NCI-H510A (cell line): ENCODE measurements at places on chromosomes 5 and 9.

DNA sequence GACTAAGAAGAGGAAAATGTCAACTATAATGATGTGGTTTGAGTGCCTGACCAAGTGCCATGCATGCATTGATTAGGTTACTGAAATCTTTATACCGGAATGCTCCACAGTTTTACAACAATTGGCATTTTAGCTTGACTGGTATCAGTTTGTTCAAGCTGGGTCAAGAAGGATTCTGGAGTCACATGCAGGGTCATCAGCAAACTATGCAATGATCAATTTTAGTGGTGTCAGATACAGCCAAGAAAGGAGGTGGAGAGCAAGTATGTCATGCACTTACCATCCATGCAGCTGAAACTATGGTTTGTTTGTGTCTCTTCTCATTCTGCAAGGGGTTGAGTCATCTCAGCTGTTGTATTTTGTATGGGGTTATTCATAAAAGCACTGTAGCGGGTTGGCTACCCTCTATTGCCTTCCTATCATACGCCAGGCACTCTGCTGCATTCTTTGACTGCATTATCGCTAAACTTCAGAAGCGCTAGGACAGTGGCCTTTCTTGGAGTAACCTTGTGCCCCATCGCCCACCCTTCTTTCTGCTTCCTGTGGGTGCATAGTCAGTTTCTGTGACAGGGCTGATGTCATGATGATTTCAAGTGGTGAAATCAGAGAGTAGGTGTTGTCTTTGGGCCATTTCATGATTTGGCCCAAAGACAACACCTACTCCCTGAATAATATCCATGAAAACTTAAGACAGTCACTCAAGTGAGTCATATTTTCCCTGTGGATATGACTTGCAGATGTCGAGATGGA lies 145.4 kb downstream of the MTX3 start:
- no peak for DNase-seq

DNA sequence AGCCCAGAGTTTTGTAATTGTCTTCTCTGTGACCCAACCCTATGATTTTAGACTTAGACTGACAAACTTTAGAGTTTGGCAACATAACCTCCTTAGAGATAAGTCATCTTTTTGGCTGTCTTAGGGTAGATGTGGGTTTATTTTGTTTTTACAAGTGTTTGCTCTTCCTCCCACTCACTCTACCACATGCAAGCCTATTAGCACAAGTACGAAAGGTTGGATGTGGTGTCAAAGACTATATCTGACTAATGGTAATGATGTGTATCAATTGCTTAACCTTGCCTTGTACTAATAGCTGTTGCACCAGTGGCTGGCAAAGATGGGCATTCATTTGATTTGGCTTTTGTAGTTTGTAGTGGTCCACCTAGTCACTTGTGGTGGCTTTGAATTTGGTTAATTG lies 46.5 kb downstream of the SLC25A46 start:
- DNase-seq: no peak

- no peak for DNase-seq
These were observed 160.8 kb downstream of the DEPDC1B start for GRCh38 chr5:60538955-60539866.

GRCh38 chr5:119327018-119327417 lies 28.8 kb upstream of the TNFAIP8 start:
- no peak for DNase-seq

- DNase-seq: no peak
These were observed 195.3 kb downstream of the SEMA6A start for GRCh38 chr5:116379306-116379705.

DNA sequence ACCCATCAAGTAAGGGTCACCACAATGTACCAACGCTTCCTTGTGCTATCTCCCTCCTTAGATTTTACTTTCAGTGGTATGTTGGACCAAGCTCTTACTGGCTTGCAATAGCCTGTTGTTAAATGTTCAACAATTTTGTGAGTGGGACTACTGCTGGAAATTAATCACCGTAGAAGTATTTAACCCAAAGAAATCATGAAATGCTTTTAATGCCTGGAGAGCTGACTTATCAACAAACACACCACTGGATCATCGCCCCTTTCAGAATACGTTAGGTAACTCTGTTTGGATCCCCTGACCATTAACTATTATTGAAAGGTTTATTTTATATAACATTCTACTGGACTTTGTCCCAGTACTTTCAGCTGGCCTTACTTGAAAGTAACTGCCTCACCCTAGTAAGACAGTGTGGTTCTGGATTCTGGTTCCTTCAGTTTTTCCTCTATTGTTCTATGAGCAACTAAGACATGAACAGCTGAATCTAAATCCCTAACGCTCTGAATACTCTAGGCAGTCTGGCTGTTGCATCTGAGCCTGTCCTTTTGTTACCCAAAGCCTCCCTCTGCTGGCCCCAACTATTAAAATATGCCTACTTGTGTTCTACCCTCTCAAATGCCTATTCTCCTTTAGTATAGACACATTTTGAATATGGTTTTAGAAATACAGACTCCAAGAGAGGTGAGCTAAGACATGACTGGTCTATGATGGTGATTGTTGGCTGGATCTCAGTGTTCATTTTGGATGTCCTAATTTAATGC lies 1203.4 kb upstream of the DMAC1 start:
- no peak for DNase-seq

- peak; percentile 87 for DNase-seq
These were observed 43.9 kb upstream of the PRRC2B start for GRCh38 chr9:131349881-131350563.

GRCh38 chr5:14105718-14106410 lies 37.3 kb upstream of the TRIO start:
- DNase-seq: no peak

DNA sequence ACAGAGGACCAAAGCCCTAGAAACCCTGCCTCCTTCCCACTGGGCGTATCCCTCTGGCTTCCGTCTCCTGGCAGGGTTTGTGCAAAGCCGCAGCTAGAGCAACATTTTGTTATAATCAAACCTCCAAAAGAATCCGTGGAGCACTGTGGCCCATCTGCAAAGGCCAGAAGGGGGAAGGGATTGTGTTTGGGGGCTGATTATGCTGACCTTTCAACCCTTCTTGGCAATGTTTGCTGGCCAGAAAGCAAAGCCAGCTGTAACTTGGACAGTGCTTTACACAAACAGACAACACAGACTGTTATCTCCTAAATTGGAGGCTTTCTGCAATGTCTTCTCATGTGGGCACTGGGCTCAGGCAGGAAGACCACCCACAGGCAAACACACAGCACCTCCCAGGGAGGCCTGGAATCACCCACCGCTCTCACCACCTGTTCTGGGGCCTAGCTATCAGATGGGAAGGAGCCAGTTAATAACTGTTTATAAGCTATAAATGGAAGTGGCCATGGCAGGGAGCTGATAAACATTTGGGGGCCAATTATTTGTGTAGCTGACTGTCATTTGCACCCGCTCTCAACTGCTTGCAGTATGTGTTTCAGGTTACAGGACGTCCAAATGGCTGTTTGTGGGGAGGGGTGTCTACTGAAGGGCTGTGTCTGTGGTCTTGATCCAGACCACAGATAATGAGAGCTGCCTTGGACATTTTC lies 121.6 kb upstream of the ERCC6L2 start:
- no peak for DNase-seq

- no peak for DNase-seq
These were observed 51.5 kb upstream of the ARL15 start for GRCh38 chr5:54361691-54362411.

DNA sequence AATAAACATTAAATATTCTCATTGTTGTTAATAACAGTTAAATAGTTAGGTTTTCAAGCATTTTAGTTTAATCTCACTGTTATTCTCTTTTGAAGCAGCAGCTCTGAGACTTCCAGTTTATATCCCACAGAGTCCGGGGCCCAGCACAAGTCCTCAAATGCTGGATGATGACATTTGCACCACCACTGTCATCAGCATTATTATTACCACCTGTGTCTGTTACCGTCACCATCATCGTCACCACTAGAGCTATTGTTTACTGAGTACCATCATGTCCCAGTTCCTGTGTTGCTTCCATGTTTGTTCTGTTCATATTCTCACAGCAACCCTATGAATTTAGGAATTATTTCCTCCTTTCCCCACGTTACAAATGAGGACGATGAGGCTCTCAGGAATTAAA lies 169.2 kb upstream of the NR3C1 start:
- no peak for DNase-seq

DNA sequence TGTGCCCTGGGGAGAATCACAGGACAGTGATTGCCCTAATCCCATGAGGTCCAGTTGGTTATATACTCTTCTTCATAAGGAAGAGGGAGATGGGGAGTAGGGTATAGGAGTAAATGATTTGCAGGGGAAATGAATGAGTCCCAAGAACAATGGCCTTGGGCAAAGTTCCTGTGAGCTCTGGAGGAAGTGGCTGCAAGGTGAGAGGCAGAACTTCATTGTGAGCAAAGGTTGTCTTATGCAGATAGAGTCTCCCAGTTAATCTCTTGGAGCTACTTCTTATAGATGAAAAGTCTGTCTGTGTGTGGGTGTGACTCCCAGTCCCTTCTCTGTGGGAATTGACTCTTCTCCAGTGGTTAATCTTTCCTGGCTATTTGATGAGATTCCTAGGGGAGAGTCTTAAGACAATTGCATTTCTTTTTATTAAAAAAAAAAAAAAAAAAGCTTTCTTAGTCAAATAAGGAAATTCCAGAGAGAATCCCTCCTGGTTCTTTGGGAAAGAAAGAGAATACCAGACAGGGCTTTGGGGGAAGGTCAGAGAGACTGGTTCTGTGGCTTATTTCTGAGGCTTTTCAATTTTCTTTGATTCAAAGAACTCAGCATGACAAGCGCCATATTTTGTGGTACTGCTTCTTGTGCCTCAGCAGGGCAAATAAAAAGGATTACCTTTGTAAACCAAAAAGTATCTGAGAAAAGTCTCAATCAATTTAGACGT lies 33.6 kb upstream of the MEGF10 start:
- no peak for DNase-seq

GRCh38 chr5:109962882-109963603 lies 273.3 kb downstream of the MAN2A1 start:
- DNase-seq: no peak

DNA sequence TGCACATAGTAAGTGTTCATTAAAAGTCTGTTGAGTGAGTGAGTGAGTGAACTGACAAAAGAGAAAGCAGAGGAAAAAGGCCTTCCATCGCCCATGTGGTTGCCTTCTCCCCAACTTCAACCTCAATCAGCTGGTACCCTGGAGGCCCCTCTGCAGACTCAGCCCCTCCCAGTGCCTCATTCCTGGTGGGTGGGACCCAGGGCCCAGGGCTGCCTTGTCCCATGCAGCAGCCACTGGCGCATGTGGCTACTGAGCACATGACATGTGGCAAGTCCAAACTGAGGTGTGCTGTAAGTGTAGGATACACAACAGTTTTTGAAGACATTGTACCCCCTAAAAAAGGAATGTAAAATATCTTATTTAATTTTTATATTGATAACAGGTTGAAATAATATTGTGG lies 29.6 kb downstream of the NDUFA8 start:
- DNase-seq: no peak

- no peak for DNase-seq
These were observed 34.3 kb downstream of the ZNF462 start for GRCh38 chr9:106897236-106897635.

GRCh38 chr5:78799266-78800017 lies 150.9 kb upstream of the LHFPL2 start:
- DNase-seq: no peak

DNA sequence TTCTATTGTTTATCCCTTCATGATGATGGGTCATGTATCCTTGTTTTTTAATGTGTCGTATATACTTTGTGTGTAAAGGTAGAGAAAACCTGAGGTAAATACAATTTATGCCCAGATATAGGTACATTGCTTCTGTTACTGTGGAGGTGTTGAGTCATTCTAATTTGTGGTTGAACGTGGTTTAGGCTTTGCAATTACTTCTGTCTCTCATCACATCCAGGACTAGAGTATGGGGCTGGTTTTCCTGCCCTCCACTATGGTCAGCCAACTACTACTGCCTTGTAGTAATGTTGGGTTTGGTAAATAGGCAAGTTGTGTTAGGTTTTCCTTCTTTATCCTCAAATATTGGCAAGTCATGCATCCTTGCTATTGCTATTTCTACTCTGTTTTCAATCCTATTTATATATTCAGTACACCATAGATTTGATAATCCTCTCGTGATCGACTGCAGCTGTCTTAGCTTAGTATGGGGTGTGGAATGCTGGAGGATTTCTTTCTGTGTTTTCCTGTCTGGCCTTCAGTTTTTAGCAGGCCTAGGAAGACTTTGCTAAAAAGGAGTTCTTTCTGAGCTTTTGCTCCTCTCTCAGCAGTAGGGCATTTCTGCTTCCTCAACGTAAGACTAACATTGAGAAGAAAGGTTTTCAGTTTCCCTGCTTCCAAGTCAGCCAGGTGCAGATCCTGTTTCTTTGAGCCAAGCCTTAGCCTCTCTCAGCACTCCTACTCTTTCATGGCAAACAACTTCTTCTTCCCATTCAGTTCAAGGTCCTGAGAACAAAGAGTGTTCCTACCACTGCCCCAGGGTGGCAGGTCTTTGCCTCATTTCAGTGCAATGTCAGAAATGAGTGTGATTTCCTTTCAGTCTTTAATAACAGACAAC lies 844.4 kb upstream of the CDH18 start:
- no peak for DNase-seq

DNA sequence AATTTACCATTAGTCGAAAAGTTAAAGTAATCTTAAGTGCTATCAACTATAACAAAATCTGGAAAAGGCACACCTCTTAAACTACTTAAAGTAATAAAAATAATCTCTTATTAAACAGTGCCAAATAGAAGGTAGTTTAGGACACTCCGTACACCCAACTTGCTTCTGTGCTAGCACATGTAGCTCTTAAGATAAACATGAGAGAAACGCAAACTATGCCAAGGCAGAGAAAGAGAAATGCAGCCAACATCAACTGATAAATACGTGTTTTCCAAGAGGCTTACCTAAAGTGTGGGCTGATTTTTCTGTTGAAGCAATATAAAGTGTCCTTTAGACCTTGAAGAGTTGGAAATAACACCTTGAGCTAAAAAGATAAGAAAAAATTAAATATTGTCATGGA lies 480.6 kb upstream of the DAB2 start:
- no peak for DNase-seq

GRCh38 chr5:6166698-6167394 lies 211.5 kb downstream of the MED10 start:
- DNase-seq: no peak

DNA sequence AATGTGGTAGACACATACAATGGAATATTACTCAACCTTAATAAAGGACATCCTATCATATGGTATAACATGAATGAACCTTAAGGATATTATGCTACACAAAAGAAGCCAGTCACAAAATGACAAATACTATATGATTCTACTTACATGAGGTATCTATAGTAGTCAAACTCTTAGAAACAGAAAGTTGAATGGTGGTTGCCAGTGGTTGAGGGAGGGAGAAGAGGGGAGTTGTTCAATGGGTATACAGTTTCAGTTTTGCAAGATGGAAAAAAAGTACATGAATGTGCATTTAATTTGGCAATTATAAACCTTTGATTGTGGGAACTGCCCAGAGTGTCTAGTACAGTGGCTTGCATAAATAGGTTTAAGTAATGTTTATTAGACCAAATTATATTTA lies 473.3 kb upstream of the ZNF608 start:
- DNase-seq: no peak

DNA sequence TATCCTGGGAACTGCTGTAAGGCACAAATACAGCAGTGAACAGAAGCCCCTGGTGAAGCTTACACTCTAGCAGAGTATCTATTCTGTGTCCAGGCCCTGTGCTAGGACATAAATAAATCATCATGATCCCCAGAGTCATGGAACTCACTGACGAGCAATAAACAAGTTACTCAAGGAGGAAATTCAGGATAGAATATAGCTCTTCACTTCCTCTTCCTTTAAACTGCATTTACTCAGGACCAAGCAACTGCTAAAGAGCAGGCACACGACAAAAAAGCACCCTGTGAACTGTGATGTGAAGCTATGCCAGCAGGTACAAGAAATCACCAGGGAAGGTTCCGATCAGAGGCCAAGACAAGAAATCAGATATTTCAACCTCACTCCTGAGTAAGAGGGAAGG lies 47.8 kb upstream of the NR5A1 start:
- DNase-seq: no peak

GRCh38 chr5:75282581-75282980 lies 45.9 kb upstream of the ANKRD31 start:
- no peak for DNase-seq
